ENCODE measurements at places on chromosomes 12 and 14.

GRCh38 chr14:58844544-58844943, 206.8 kb downstream of the DACT1 start:
- ATAC-seq: no peak

DNA sequence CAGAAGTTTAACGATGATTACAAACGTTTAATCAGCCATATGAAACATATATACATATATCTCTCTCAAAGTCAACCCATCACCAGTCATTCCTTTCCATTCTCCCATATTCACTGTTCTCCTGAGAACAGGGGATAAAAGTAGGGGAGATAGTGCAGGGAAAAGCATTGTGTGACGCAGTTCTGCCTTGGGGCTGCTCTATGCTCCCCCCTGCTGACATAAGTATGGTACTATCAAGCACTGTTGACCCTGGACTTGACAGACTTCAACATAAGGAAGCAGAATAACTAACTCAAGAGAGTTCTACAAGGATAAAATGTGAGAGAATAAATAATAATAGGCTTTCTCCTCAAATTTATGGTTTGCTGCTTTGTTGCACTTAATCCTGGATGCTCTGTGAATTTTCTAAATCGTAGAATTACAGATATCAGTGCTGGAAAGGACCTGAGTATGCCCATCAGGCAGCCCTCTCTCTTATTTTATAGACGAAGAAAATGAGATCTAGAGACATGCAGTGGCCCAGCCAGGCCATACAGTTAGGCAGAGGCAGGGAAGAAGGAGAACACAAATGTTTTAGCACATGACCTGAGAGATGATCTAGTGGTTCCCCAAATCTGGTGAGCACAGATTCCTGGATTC, 87.2 kb downstream of the SCN8A start:
- peak; percentile 99 for ATAC-seq

GRCh38 chr14:55707365-55707804, 127.4 kb downstream of the KTN1 start:
- peak; percentile 56 for ATAC-seq

DNA sequence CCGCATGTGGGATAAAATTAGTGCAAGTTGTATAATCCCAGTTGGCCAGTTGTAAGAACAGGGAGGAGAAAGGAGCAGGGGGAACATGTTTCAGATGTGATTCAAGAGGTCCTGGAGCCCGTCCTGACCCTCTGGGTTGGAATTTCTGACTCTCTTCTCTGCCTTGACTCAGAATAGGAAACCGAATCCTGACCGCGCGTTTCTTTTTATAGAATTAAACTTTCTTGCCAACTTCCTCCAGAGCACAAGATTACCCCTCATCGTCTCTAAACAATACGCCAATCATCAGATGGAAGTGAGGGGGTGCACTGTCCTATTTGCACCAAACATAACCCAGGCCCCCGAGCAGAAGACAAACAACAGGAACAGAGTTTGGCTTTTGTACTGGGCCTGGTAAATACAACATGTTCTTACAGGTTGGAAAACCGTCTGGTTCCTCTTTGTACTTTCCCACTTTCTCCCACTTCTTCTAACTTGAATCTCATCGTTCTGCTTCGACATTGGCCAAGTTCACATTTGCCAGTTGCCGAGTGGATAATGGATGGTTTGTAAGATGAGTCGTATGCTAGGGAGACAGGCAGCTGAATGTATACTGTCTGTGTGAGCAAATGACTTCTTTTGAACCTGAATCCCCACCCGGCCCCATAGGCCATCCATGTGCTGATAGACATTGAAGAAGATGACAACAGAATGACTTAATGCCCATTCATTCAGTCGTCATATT, 42.6 kb upstream of the MED13L start:
- peak; percentile 97 for ATAC-seq

GRCh38 chr12:52657250-52657902, 5.4 kb upstream of the KRT2 start:
- ATAC-seq: no peak

- no peak for ATAC-seq
These were observed 9.6 kb upstream of the FLVCR2 start for GRCh38 chr14:75568791-75569190.

DNA sequence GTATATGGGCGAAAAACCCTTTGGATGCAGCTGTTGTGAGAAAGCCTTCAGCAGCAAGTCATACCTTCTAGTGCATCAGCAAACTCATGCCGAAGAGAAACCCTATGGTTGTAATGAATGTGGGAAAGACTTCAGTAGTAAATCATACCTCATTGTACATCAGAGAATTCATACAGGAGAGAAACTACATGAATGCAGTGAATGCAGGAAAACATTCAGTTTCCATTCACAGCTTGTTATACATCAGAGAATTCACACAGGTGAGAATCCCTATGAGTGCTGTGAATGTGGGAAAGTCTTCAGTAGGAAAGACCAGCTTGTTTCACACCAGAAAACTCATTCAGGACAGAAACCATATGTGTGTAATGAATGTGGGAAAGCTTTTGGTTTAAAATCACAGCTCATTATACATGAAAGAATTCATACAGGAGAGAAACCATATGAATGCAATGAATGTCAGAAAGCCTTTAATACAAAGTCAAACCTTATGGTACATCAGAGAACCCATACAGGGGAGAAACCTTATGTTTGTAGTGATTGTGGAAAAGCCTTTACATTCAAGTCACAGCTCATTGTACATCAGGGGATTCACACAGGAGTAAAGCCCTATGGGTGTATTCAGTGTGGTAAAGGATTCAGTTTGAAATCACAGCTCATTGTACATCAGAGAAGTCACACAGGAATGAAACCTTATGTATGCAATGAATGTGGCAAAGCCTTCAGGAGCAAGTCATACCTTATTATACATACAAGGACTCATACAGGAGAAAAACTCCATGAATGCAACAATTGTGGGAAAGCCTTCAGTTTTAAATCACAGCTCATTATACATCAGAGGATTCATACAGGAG, 21.4 kb downstream of the ZNF268 start:
- ATAC-seq: no peak
